ENCODE measurements at places on chromosomes 3 and 15.

GRCh38 chr15:34116620-34117019 lies 14.7 kb downstream of the PGBD4 start:
- DNase-seq, result no peak

DNA sequence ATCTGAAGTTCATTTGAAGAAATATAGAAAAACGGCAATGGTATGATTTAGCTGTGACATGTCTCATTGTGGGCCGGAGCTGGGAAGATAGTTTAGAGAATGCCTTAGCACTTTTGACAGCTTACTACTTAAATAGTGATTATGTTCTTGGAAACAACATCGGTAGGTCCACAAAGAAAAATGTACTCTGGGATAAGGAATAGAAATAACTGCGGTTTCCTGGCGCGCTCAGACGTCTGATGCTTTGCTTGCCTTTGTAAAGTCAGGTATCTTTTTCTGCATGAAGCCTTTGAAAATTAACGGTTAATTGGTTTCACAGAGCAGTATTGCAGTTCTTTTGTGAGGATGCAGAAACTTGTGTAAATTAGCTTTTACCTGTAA lies 1.4 kb downstream of the USP3 start:
- DNase-seq, result no peak

- DNase-seq, result no peak
Measured at GRCh38 chr15:57866149-57866736, 159.7 kb downstream of the POLR2M start.

- DNase-seq, result no peak
Measured at GRCh38 chr3:32577581-32578556, 7.2 kb upstream of the DYNC1LI1 start.

DNA sequence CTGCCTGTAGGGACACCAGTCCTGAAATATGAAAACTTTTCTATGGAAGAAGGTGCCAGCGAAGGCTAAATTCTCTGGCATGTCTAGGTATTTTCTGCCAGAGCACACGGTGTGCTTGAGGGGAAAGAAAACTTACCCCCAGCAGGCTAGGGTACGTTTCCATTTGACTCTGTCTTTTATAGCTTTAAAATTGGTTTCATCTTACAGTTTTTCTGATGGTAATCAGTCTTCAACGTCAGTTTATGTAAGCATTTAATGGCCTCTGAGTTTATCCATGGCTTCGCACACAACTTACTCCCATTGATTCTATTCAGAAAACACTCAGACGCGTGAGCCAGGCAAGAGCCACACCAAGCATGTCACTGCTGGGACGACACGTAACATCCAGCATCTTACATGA lies 249.7 kb downstream of the ADAMTS17 start:
- DNase-seq, result no peak

- DNase-seq, result no peak
Measured at GRCh38 chr3:146780251-146780650, 175.1 kb upstream of the PLSCR5 start.

DNA sequence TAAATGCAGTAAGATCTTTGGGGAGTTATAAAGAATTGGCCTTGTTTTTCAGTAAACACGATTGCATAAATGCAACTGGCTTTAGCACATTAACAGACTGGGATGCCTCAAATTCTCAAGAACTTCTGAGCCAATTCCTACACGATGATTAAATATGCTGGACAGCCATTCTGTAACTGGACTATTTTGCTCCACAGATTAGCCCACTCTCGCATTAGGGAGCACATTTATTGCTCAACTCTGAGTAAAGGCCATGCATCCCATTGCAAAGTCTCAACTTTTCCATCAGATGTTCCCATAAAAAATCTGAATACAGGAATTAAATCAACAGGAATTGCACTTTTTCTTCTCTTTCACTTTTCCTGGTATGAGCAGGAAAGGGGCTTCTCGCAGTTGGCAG lies 66.7 kb upstream of the PRICKLE2 start:
- no peak for DNase-seq

- no peak for DNase-seq
Measured at GRCh38 chr15:101522091-101522490, 32.6 kb upstream of the PCSK6 start.

GRCh38 chr3:64306745-64307144 lies 81.5 kb upstream of the PRICKLE2 start:
- no peak for DNase-seq

- no peak for DNase-seq
Measured at GRCh38 chr3:126394179-126394976, at the start of gene CFAP100. Gene CFAP100 (plus strand): TSS chr3:126394909. CDS start chr3:126396001, 1,092 bp downstream.

GRCh38 chr3:127652246-127652995 lies 20.3 kb upstream of the ABTB1 start:
- DNase-seq, result no peak

DNA sequence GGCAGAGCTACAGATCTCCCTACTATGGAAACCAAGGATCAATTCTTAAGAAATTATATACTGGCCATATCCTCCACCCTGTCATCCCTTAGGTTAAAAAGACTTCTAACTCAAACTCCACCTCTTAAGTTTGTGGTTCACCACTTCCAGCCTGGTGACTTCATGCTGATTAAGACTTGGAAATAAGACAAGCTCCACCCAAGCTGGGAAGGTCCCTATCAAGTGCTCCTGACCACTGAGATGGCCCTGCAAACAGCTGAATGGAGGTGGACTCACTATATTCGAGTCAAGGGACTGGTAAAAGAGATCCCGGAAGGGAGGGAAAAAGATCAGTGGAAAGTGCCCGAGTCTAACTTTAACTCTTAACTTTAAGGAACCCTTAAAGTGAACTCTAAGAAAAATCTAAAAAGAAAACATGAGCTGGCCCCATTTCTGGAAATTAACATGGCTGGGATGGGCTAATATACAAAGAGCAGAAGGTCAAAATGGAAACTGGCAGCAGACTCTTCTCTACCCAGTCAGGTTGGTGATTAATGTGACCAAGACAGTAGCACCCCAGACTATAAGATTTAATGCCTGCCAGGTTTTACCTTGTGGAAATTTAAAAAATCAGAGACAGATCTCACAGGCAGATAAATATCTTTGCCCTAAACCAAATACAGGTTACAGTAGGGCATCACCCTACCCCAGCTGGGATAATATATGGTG lies 43.9 kb downstream of the PPCDC start:
- no peak for DNase-seq

DNA sequence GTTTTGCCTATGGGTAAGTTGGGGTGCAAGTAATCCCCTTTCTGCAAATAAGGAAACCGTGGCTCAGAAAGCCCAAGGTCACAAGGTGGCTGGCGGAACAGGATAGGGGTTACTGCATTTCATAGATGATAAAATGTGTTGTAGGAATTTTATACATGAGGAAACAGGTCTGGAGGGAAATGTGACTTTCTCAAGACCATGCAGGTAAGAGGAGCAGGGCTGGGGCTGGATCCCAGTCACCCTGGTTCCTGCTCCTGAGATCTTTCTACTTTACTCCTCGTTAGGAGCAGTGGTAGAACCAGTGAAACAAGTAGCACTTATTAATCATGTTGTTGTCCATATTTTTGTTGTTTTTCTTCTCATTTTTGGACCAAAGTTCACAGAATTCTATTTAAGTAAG lies 63.2 kb downstream of the SSUH2 start:
- no peak for DNase-seq

All from activated gamma-delta T cell (primary cell).